ENCODE measurements at places on chromosomes 7 and 10. TPM values are rescaled to one million over a fixed set of nuclear protein-coding genes. Genes with fewer than 3 reads are reported as not detected.

HDAC9 gene
- total RNA-seq, result 18.2 TPM

GPR15LG gene
- total RNA-seq, result not detected

TMEM140 gene
- 18.6 TPM for total RNA-seq

ADD3 gene
- 557 TPM for total RNA-seq

NPY4R2 gene
- total RNA-seq, result 0.19 TPM

CACNB2 gene
- 0.19 TPM for total RNA-seq

GBF1 gene
- total RNA-seq, result 30.3 TPM

SYPL1 gene
- 44.7 TPM for total RNA-seq

GIMAP4 gene
- 0.56 TPM for total RNA-seq
